ENCODE measurements at places on chromosomes 7 and 10. TPM values are rescaled to one million over a fixed set of nuclear protein-coding genes. Genes with fewer than 3 reads are reported as not detected.
A peak's percentile ranks its signal among the peaks of the same experiment; 100 is the strongest.

DNA sequence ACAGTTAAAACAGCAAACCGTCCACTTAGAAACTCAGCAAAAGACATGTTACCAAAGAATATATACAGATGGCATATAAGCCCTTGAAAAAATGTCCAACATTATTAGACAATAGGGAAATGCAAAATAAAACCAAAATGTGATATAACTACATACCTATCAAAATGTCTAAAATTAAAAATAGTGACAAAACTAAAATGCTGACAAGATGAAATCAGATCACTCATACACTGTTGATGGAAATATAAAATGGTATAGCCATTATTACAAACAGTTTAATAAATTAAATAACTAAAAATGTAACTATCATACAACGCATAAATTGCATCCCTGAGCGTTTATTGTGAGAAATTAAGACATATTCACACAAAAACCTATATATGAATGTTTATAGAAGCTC lies 939.7 kb upstream of the ZWINT start:
- no peak for DNase-seq

The MRC1 gene
- polyA plus RNA-seq, result not detected

GRCh38 chr7:128940494-128941322 lies 3.0 kb downstream of the IRF5 start:
- no peak for DNase-seq

- DNase-seq, result peak; percentile 80
These were observed 45.7 kb downstream of the LYZL2 start for GRCh38 chr10:30583778-30584415.

The SLC26A3 gene
- not detected for polyA plus RNA-seq

All from GM23248 (cell line).